Left cardiac atrium (tissue), 4 donors: ENCODE measurements at places on chromosomes 12 and 14.

DNA sequence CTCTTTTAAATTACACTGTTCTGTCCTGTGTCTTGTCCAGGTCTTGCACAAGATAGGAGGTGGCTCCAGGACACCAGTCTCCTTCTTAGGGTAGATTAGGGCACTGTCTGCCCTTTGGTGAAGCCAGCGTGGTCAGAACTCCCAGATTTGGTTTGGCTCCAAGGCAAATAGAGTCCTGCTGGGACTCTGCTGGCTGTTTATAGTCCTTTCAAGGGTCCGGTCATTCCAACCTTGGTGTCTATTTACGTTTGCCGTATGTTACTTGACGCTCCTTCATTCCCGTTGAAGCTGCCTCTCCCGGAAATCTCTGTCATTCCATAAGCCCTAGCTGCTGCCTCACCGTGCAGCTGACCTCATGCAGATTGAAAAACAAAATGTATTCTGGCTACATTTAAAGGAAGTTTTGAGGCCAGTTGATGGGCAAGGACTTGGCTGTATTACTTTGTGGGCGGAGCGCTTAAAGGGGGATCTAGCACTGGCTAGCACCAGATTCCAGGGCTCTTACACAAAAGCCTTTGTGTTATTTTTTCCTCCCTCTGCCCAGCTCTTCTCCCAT is 180.6 kb downstream of the AKAP6 start:
- peak; percentile 70 for DNase-seq

GRCh38 chr12:47722941-47723631 is 2.2 kb downstream of the ENDOU start:
- DNase-seq, result no peak

DNA sequence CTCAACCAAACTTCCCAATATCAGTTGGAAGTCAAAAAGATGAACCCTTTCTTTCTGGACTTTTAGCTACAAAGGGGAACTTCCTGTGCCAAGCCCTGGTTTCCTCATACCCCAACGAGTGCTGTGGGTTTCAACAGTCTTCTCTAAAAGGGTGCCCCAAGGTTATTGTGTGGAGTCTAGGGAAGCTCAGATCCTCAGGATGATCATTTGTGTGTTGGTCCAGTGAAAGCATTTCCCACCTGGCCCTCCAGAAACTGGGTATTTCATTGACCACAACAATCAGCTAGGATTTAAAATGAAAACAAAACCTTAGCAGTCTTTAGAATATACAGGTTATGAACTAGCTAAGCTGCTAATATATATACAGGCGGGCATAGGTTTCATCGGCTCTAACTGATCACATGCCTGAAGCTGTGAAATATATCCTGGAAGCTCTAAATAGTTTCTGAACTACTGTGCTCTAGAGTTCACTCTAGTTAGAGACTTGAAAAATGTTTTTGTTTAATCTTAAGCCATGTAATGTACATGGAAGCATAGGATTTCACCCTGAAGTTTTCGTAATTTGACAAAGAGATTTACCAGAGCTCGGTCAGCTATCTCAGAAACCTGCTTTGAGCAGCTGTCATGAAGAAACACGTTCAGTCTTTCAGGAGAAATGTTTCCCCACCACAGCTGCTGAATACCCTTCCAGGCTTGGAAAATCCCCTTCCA is 29.6 kb downstream of the P2RX4 start:
- DNase-seq, result no peak

DNA sequence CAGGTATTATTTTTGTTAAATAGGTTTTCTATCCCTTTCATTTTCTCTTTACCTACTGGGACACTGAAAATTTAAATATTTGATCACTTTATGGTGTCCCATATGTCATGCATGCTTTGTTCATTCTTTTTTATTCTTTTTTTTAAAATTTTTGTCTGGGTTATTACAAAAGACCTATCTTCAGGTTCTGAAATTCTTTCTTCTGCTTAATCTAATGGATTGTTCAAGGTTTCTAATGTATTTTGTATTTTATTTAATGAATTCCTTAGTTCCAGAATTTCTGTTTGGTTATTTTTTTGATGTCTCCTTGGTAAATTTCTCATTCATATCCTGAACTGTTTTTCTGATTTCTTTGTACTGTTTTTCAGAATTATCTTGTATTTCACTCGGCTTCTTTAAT is 20.2 kb upstream of the VASH1 start:
- no peak for DNase-seq

DNA sequence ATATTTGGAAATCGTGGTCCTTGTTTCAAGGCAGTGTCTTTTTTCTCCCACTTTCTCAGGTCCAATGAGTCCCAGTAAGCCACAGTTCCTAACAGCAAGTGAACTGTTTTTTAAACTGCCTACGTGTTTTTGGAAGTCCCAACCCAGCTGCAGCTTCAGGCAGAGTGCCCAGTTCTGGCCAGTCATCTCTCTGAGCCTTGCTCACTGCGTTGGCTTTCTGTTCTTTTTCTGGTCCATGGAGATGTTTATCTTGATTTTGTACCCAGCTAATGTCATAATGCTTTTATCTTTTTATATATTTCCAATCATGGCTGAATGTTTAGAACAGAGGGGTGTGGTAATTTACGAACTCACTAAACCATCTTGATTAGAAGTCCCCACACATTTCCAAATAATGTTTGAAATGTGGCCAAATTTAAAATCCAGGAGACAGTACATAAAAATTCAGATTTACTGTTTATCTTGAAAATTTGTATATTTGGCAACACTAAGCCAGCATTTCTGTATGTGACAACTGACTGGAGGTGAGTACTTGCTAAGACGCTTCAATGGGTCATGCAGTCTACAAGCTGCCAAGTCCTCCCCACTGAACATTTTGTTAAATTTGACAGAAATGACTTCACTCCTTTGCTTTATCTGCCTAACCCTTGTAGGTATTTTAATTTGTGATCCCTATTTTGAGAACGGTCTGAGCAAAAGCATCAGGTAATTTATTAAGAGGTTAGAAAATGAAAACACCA is 46.1 kb upstream of the OTOGL start:
- DNase-seq, result peak; percentile 62

GRCh38 chr12:7099290-7099996 is 7.2 kb upstream of the C1R start:
- no peak for DNase-seq
